ENCODE measurements at places on chromosomes 1 and 21.

- DNase-seq, result no peak
Observed at GRCh38 chr1:150484431-150484830, 2.8 kb upstream of the TARS2 start.

DNA sequence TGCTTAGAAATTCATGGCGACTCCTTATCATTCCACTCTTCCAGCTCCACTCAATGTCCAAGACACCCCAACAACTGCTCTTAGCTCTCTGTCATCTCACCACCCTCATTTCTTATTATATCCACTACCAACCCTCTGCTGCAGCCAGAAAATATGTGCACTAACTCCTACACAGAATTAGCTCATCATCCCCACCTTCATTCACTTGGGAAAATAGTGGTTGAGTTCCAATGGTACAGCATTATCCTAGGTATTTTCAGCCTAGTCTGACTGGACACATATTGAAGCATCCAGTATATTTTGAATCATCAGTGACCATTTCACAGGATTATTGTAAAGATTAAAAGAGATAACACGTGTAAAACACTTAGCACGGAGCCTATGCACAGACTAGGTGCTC is 16.7 kb upstream of the VSIG8 start:
- no peak for DNase-seq

GRCh38 chr1:193339401-193339800 is 153.0 kb upstream of the B3GALT2 start:
- DNase-seq, result no peak

GRCh38 chr1:75264112-75264511 is 129.9 kb downstream of the LHX8 start:
- DNase-seq, result no peak

DNA sequence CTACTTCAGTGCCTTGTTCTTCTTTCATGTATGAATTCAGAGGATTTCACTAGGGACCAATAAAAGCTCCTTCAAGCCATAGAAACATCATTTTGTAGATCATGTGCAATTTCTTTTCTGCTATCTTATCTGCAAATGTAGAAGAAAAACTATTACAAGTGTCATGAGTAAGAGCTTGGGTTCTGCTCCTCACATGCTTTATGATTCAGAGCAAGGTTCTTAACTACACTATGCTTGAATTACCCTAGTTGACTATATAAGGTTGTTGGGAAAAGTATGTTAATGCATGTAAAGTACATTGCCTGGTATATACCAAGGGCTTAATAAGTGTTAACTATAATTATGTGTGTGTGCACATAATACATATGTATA is 91.4 kb upstream of the S1PR1 start:
- DNase-seq, result no peak

GRCh38 chr21:15139898-15140297 is 75.1 kb upstream of the NRIP1 start:
- DNase-seq, result no peak

DNA sequence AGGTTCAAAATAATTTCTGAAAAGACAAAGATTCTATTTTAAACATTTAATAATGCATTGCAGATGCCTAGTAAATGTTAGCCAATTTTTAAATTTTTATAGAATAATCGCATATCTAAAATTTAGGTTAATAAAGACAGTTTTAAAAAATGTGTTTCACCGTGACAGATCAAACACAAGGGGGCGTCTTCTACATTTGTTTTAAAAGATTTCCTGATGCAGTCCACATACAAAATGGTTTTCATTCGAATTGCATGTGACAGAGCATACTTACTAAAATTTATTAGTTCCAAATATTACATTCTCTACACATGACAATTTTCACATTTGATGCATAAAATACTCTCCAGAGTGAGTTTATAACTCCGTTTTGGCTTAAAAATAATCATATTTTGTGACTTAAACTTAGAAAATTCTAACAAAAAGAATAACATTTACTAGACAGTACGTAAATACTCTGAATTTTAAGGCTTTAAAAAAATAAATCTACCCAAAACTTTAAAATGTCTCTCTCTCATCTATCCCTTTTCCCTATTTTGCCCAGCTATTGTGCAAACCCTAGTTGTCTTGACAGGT is 75.5 kb downstream of the ADAMTS1 start:
- DNase-seq, result no peak

GRCh38 chr1:238196516-238196915 is 305.8 kb upstream of the ZP4 start:
- no peak for DNase-seq

Data from stimulated activated CD4-positive, alpha-beta T cell treated with anti-CD3 and anti-CD28 coated beads, Interleukin-4, amount 100 ng/mL, for 4 hours (primary cell).